M059J (cell line): ENCODE measurements at places on chromosomes 16 and 17. TPM values are rescaled to one million over a fixed set of nuclear protein-coding genes. Genes with fewer than 3 reads are reported as not detected.

The PPY gene
- not detected in 2 replicates for total RNA-seq

The LRRC75A gene
- total RNA-seq: 1.1 and 1.6 TPM in 2 replicates

The CCL3 gene
- total RNA-seq: not detected in 2 replicates

The PIRT gene
- total RNA-seq: not detected in 2 replicates

The RNPS1 gene
- total RNA-seq: 164 and 181 TPM in 2 replicates

The PRSS33 gene
- not detected in 2 replicates for total RNA-seq

The TP53TG3B gene
- not detected in 2 replicates for total RNA-seq

The BMERB1 gene
- total RNA-seq: 12.8 and 25.5 TPM in 2 replicates

The CALB2 gene
- total RNA-seq: 0.10 TPM in 1 of 2 replicates, not detected in the other

The GP1BA gene
- total RNA-seq: 0.05 TPM in 1 of 2 replicates, not detected in the other

The LGALS9C gene
- 0.07 TPM in 1 of 2 replicates, not detected in the other for total RNA-seq

The SPNS3 gene
- 0.05 TPM in 1 of 2 replicates, not detected in the other for total RNA-seq

The HES7 gene
- 0.22 and 0.94 TPM in 2 replicates for total RNA-seq
